Pulmonary artery endothelial cell (primary cell): ENCODE measurements at places on chromosomes 2 and 18. TPM values are rescaled to one million over a fixed set of nuclear protein-coding genes. Genes with fewer than 3 reads are reported as not detected.
A peak's percentile ranks its signal among the peaks of the same experiment; 100 is the strongest.

DNA sequence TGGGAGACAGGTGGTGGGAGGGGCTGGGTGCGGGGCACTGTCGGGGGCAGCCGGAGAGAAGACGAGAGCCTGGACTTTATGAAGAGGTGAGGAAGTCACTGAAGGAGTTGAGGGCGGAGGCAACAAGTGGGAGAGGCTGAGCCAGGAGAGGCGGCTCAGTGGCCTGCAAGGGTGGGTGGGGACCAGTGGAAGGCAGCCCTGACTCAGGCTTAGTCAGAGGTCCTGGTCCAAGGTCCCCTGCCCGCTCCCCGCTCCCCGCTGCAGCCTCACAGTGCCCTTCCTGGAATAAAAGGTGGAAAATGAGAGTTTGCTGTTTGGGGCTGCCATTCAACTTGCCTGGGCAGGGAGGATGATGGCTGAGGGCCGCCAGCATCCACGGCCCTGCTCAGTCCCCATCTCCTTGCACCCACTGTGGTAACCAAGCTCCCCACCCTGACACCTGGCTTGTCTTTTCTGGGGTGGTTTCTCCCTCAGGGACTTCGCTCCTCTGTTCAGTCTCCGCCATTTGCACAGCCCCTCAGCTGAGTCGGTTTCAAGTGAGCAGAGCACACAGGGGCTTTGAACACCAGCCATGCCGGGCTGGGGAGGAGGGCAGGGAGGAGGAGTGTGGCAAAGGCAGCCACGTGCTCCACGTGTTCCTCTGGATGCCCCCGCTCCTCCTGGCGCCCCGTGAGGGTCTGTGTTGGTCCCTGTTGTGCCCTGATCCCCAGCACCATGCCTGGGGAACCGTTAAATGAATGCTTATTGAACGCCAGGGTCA is 13.7 kb upstream of the RALB start:
- DNase-seq = no peak

DNA sequence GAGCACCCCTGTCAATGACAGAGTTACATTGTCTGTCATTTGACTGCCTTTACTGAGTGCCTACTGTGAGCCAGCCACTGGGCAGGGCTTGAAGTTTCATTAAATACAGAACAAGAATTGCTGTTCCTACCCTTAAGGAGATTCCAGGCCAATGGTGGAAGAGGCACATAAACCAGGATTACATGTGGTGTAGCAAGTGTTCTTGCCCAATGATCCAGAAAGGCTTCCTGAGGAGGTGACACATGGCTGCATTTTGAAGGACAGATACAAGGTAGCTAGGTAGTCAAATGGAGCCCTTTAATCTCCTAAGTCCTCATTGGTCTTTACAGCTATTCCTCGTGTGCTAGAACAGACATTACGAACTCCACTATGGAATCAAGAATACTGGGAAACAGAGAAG is 312.7 kb downstream of the ETAA1 start:
- no peak for DNase-seq

DNA sequence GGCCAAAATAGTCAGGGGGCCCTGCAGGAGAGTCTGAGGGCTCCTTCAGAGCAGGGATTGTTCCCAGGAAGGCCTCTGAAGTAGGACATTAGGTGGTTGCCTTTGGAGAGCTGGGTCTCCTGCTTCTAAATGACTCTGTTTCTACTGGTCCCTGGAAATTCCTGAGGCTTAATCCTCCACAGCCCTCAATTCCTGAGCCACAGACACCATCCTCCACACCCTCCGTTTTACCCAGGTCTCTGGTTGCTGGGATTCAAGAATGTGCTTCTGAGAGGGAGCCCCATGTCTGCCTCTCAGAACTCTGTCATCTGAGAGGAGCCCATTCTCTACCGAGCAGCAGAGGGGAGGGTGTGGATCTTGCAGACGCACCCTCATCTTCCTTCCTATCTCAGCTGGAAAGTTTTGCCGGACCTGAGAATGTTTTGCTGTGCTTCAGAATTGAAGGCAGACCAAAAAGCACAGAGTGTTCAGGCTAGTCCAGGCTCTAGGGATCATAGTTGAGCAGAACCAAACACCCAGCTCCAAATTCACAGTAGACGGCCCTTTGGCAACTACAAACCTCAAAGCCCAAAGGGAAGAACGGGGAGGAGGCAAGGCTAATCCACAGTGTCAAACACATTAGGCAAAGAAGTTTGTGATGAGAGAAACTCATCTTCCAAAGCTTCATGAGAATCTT is 8.1 kb downstream of the VIT start:
- DNase-seq = no peak

GRCh38 chr2:224938651-224939182 is 103.6 kb downstream of the DOCK10 start:
- peak; percentile 87 for DNase-seq

DNA sequence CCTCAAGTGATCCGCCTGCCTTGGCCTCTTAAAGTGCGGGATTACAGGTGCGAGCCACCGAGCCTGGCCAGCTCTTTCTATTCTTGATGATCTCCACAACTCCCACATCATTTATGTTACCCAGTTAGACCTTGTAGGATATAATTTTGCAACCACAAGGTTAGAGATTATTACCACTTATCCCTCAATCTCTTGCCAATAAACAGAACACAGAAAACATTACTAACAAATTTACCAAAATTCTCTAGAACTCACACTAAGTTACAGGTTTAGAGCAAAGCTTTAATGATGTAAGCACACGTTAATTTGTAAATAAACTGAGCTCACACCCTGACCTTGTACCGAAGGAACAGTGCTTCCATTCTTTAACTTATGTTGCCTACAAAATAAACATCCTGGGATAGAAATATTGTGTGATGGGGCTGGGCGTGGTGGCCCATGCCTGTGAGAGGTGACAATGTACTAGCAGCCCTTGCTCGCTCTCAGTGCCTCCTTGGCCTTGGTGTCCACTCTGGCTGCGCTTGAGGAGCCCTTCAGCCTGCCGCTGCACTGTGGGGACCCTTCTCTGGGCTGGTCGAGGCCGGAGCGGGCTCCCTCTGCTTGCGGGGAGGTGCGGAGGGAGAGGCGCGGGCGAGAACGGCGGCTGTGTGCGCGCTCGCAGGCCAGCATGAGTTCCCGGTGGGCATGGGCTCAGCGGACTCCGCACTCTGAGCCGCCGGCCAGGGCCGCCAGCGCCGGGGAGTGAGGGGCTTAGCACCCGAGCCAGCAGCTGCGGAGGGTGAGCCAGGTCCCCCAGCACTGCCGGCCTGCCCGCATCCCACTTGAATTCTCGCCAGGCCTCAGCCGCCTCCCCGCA is 42.1 kb upstream of the ITSN2 start:
- DNase-seq = no peak

GRCh38 chr18:47800248-47800647 is 130.2 kb downstream of the SMAD2 start:
- no peak for DNase-seq

GRCh38 chr2:135637456-135638087 is 104.1 kb upstream of the UBXN4 start:
- DNase-seq = no peak

DNA sequence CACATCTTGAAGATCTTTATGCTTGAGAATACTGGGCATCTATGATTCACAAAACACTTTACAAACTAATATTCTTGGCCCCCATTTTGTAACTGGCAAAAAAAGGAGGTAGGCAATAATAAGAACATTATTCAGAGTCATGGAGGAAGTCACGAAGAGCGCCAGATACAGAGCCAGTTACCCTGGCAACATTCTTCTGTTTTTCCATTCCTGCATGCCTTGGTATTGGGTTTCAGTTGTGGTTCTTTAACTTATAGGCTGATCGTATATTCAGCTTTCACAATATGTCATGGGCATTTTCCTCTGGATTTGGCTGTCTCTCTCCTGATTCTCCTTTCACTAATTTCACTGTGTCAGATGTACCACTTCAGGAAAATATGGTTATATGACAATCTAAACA is 234.7 kb downstream of the HRH4 start:
- DNase-seq = no peak

STARD6 gene
- 0.33 TPM in 1 of 2 replicates, not detected in the other for total RNA-seq

INPP5D gene
- total RNA-seq = 19.8 and 27.2 TPM in 2 replicates

ERFE gene
- total RNA-seq = 0.46 and 0.53 TPM in 2 replicates

C18orf32 gene
- 11.2 and 14.8 TPM in 2 replicates for total RNA-seq
